ENCODE measurements at places on chromosomes 1 and 21. TPM values are rescaled to one million over a fixed set of nuclear protein-coding genes. Genes with fewer than 3 reads are reported as not detected.

CR1L gene
- not detected for total RNA-seq

DNA sequence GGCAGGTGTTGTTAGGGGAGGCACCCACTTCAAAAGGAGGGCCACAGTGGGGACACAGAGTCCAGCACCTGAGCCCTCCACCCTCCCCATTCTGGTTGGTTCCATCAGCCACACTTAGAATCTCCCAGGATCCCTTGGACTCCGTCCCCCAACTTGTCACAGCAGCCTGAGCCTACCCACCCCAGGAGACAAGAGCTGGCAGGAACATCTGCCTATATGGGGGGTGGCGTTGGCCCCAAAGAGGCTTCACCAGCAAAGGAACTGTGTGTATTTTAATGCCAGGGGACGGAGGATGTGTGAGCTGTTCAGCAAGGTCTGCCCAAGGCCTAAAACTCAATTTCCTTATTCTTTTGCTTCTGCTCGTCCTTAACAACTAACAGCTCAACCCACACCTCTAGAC, 86.4 kb upstream of the TMEM51 start:
- no peak for DNase-seq

DNA sequence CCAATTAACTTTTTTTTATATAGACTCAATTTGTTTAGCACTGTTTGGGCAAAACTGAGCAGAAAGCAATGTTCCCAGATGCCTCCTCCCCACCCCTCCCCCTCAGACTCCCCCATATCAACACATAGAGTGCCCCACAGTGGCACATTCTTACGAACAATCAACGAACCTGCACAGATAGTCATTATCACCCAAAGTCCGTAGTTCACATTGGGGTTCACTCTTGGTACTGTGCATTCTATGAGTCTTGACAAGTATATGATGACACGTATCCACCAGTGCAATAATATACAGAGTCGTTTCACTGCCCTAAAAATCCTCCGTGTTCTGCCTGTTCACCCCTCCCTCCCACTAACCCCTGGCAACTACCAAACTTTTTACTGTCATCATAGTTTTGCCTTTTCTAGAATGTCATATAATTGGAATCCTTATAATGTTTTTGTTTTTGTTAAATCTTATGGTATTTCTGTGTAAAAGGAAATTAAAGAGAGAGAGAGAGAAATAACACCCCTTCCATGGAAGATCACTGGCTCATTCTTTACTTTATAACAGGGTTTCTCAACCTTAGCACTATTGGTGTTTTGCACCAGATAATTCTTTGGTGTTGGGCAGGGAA, 37.2 kb upstream of the HNRNPU start:
- no peak for DNase-seq

DNA sequence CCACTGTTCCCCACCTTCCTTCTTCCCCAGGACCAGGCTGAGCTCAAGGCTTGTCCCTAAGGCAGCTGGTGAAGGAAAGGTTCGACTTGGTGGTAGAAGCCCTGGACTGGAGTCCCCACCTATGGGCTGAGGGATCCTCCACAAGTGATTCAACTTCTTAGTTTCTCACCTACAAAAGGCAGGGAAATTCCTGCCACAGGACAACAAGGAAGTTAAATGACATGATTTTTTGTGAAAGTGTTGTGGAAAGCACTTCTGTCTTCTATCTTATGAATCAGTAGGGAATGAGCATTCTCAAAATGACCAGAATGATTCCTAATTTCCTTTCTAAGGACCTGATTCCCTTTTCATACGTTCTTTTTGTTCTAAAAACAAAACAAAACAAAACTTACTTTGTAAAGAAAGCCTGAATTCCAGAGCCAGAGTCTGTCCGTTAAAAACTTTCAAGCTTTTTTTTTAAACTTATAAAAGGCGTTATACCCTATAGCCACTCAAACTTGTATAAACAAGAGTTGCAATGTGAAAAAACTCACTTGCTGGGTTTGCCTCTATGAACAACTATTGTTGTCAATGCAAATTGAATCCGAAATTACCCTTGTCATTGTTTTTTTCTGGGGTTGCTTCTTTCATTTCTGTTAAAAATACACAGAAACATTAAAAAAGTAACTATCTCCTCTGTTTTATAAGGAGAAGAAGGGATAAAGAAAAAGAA, 12.2 kb downstream of the KCNJ15 start:
- DNase-seq: no peak

- DNase-seq: no peak
Observed at GRCh38 chr1:231792634-231793033, 166.0 kb downstream of the DISC1 start.

CD247 gene
- total RNA-seq: 3.7 TPM

DNA sequence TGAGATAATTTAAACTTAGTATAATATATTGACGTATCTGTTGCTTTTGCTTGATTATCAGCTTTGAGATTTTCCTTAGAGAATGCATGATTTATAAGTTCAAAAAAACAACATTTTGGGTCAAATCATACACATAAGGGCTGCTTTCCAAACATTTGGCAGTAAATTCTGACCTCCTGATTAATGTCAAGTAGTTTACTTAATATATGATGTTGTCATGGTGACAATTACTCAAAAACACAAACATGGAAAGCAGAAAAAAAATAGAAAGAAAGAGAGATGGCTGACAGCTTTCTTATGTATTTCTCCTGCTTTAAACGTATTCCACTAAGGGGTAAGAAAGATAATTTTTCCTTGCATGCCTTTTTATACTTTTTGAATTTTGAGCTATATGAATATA, 258.2 kb upstream of the C1orf105 start:
- DNase-seq: no peak

GRCh38 chr1:109056064-109056463, 14.2 kb upstream of the WDR47 start:
- DNase-seq: no peak

DNA sequence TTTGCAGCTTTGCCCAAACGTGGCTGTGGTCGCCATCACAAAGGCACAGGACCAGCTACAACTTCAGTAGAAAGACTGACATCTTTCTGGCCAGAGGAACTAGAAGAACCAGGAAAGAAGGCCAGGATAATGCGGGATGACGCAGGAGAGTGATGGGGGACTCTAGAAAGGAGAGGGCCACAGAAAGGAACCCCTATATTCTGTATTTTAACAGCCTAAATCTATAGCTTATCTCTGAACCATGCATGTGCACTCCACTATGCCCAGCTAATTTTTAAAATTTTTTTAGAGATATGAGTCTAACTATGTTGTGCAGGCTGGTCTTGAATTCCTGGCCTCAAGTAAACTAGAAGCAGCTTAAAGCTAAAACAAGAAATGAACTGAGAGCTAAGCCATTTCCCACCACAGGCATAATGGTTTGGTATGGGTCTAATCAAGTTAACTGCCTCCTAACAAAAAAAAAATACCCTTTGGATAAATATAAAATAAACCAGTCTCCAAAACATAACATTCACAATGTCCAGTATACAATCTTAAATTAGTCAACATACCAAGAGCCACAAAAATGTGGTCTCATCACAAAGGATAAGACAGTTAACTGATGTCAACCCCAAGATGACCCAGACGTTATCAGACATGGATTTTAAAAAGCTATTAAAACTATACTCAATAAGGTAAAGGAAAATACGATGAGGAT, 18.0 kb downstream of the LTN1 start:
- DNase-seq: no peak

NR1I3 gene
- not detected for total RNA-seq

DNA sequence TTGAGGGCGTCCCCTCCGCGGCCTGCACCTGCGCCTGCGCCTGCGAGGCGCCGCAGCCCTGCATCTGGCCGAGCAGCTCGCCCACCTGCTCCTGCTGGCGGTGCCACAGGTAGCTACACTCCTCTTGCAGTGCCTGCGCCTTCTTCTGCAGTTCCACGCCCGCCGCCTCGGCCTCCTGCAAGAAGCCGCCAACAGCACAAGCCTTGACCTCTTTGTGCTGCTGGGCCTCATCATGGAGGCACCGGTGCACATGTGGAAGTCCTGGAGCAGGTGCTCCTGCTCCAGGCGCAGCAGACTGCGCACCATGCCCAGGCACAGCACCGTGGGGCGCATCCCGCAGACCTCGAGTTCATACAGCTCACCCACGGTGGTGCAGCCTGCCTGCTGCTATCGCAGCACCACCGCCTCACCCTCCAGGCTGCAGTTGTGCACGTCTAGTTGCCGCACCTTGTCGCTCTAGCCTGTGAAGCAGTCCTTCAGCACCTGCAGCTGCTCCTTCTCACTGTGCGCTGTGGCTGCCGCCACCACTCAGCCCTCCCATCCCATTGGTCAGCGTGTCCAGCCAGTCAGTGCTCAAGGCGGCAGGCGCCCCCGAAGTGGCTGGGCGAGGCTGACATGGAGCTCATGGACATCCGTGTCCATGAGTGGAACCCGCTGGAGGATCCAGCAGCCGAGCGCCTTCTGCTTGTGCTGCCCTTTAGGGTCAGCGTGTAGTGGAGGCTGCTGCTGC, 12.2 kb upstream of the CD2 start:
- no peak for DNase-seq

DNA sequence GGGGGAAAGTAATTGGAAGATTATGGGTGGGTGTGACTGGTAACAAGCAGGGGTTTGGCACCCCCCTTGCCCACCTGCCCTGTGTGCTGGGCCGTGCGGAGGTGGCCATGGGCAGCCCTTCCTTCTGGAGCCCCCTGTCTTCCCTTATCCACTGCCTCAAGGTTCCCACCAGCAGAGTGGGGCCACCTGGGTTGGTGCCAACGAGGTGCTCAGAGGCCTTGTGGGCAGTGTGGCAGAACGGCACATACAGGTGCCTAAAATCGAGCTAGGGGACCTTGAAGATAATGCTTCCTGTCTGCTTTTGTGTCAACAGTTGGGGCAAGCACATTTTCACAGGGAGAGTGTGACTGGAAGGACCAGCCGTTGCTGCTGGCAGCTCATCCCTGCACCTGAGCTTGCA, 161.8 kb downstream of the PCBP3 start:
- DNase-seq: no peak

DNA sequence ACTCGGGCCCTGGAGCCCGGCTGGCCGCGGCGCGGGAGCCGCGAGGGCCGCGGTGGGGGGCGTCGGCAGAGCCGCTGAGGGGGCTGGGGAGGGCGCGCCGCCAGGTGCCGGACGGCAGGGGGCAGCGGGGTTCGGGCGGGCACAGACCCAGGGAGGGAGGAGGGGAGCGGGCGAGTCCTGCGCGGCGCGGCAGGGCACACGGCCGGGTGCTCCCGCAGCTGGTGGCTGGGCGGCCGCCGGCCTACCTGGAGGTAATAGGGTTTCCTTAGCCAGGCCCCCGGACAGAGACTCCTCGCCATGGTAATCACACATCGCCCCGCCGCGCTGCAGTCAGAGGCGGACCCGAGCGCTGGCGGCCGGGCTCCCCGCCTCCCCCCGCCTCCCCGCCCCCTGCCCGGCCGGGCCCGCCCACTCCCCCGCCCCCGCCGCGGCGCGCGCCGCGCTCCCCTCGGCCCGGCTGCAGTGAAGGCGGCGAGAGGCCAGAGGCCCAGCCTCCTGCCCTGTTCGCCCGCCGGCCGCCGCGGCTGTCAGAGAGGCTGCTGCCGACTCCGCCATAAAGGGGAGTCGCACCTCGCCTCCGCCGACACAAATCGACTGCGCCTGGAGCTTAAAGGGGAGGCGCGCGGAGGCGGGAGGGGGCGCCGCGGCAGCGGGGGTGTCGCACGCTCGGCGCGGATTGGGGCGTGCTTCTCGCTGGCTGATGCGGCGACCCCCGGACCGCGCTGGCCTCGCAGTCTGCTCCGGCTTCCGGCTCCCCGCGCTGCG, at the start of gene DIPK1A:
TSS of gene DIPK1A (minus strand) at position 332 of the 765 bp plus-strand sequence. CDS start at position 299, 33 bp downstream.
- DNase-seq: peak; percentile 79

DNA sequence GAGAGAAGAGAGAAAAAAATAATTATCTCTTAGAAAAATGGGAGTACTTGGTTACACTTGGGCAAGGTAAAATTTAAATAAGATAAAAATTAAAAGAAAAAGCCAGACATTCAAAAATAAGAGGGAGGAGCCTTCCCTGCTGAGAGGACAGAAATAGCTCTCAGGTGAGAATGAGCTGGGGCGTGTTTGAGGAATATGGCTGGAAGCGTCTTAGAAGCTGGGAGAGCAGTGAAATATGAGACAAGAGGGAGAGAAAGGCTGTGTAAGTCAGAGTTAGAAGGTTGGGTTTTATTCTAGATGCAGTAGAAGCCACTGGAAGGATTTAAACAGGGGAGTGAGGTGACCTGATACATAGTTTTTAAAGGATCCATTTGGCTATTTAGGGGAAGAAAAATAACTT, 154.2 kb upstream of the L1TD1 start:
- no peak for DNase-seq

FAM167B gene
- total RNA-seq: 0.59 TPM

- DNase-seq: no peak
Observed at GRCh38 chr1:224739997-224740684, 124.0 kb downstream of the CNIH3 start.

- DNase-seq: no peak
Observed at GRCh38 chr1:103783944-103784377, 34.3 kb downstream of the AMY1C start.

DNA sequence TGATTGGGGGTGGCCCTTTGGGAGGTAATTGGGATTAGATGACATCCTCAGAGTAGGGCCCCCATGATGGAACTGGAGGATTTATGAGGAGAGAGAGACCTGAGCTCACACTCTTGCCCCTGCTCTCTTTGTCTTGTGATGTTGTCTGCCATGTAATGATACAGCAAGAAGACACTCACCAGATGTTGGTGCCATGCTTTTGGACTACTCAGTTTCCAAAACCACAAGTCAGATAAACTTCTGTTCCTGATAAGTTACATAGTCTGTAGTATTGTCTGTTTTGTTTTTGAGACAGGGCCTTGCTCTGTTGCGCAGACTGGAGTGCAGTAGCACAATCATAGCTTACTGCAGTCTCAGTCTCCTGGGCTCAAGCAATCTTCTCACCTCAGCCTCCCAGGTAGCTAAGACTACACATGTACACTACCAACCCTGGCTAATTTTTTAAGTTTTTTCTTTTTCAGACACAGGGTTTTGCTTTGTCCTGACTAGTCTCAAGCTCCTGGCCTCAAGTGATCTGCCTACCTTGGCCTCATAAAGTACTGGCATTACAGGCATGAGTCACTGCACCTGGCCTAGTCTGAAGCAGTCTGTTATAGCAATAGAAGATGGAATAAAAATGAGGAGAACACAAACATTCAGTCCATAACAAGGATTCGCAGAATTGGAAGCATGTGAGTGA, 115.0 kb upstream of the GALNT2 start:
- DNase-seq: no peak

- no peak for DNase-seq
Observed at GRCh38 chr1:26768755-26769154, 19.0 kb upstream of the PIGV start.

DNA sequence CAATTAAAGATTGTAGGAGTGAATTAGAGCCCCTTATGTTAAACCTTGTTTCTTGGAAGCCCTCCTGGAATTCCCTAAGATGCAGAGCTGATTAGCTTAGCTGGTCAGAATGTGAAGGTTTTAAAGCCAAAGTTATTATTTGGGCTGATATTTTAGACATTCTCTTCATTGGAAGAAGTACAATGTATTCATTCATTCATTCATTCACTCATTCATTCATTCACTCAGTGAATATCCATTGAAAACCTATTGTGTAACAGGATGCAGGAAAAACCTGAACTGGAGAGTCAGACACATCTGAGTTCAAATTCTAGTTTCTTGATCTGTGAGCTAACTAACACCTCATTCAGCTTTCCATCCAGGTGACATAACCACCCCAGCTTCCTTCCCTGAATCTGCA, 29.7 kb downstream of the DDR2 start:
- no peak for DNase-seq

MPZ gene
- total RNA-seq: 4.5 TPM

FAM72D gene
- total RNA-seq: 0.41 TPM

RHBDL2 gene
- total RNA-seq: 7.3 TPM

TSPEAR gene
- not detected for total RNA-seq

- no peak for DNase-seq
Observed at GRCh38 chr1:163655565-163655964, 333.8 kb downstream of the NUF2 start.

OR2W3 gene
- total RNA-seq: 1.3 TPM

GRCh38 chr1:37621326-37621870, 13.3 kb downstream of the RSPO1 start:
- no peak for DNase-seq
